Astrocyte of the cerebellum (primary cell): ENCODE measurements at places on chromosomes 7 and 10.

DNA sequence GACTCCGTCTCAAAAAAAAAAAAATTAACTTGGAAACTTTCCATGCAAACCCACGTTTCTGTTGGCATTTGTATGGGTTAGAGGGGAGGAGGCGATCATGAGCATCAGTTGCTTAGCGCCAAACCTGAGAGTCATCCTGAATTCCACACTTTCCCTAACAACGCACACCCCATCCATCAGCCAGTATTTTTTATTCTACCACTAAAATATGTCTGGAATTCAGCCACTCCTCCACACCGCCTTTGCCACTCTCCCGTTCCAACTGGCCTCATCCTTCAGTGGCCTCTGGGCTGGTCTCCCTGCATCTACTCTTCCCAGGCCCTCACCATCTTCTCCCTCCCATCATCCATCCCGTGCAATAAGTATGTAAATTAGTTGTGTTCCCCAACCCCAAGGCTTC is 4.7 kb upstream of the LMBR1 start:
- DNase-seq, result no peak

GRCh38 chr10:10629512-10629911 is 388.2 kb upstream of the CELF2 start:
- DNase-seq, result no peak

DNA sequence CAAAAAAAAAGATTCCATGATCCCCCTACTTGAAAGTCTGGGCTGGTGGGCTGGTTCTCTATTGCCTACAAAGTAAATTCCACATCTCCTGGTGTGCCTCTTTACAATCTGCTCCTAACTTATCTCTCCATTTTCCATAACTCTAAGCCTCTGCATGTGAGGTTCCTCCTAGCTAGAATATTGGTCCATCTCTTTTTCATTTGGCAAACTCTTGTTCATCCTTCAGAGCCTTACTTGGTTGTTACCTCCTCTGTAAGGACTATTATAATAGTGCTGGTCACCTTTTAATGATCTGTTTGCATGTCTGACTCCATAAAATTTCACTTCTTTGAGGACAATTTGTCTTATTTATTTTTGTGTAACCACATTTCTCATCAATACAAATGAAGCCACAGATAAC is 1.6 kb upstream of the NRCAM start:
- DNase-seq, result no peak

DNA sequence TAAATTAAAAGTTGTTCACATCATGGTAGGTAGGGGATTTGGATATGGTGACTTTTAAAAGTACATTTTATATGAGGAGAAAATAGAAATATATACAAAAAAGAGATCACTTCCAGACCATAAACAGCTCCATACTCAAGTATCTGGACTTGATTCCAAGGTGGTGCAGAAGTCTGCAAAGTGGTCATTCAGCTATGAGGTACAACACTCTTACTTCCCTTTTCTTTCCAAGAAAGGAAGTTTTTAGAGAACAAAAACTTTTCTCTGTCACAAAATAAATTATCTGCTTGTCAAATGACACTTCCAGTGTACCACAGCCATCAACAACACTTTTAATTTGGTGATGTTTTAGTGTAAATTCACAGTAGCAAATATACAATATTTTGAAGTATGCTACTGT is 1013.5 kb downstream of the GATA3 start:
- DNase-seq, result no peak

DNA sequence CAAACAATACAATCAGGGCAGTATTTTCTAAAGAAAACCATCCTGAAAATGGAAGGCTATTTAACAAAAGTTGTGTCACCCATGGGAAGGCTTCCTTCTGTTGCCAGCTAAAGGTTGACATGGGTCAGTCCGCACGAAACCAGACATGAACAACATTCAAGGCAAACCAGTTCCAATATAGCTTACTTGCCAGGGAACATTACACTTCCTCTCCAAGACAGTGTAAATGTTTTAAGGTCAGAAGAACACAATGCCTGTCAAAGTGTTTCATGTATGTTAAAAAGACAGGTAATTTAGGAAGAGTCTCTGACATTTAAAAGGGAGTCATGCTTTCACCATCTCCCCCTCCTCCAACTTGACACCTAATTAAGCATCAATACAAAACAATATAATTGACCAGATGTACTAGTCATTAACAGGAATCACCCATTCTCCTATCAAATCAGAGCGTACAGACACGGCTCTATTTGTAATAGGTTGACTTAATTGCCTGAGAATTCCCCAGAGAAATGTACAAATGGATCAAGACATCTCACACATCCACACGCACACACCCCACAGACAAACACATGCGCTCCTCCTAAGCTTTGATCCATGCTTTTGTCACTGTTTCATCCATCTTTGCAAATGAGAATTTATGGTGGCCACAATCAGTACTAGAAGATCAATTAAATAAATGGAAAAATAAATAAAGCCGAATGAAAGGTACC is 69.5 kb downstream of the CACNA2D1 start:
- DNase-seq, result no peak

- DNase-seq, result no peak
Measured at GRCh38 chr7:72182036-72182435, 230.1 kb downstream of the CALN1 start.

- peak; percentile 49 for DNase-seq
Measured at GRCh38 chr10:5442065-5442989, 30.0 kb downstream of the NET1 start.

GRCh38 chr7:108239501-108240225 is 109.5 kb upstream of the LAMB4 start:
- no peak for DNase-seq

DNA sequence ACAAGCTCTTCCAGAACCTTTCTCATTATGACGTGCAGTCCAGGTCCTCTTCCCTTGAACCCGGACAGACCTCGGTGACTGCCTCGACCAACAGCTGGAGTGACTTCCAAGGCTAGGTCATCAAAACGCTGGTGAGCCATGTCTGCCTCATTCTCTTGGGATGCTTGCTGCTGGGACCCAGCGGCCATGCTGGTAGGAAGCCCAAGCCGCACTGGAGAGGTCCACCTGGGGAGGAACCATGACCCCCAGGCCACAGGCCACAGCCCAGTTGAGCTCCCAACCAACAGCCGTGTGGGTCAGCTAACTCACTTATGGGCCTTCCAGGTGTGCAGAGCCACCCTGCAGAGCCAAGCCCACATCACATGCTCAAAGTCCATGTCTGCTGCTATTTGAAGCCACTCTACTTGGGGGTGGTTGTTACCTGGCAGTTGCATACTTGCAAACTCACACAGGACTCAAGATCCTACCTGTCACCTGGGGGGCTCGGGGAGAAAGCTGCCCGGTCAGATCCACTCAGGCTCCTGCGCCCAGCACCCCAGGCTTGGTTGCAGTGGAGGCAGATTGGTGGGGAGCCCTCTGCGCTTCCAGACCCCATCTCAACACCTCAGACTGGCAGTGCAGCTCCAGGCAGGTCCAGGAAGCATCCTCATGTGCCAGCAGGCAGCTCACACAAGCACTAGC is 57.0 kb downstream of the MICALL2 start:
- no peak for DNase-seq

GRCh38 chr7:100053215-100053614 is 3.6 kb downstream of the ZSCAN21 start:
- DNase-seq, result peak; percentile 58

- DNase-seq, result no peak
Measured at GRCh38 chr7:149459540-149460452, 1.1 kb downstream of the ZNF777 start.

GRCh38 chr7:149495785-149496641 is 1.6 kb downstream of the ZNF746 start:
- DNase-seq, result peak; percentile 57

- no peak for DNase-seq
Measured at GRCh38 chr10:11742779-11743298, 657 bp downstream of the ECHDC3 start.

- no peak for DNase-seq
Measured at GRCh38 chr10:121514141-121514865, 83.9 kb downstream of the FGFR2 start.

- peak; percentile 95 for DNase-seq
Measured at GRCh38 chr7:92698237-92698841, 108.1 kb upstream of the FAM133B start.

- DNase-seq, result peak; percentile 31
Measured at GRCh38 chr7:22723181-22723601, 3.8 kb upstream of the IL6 start.

DNA sequence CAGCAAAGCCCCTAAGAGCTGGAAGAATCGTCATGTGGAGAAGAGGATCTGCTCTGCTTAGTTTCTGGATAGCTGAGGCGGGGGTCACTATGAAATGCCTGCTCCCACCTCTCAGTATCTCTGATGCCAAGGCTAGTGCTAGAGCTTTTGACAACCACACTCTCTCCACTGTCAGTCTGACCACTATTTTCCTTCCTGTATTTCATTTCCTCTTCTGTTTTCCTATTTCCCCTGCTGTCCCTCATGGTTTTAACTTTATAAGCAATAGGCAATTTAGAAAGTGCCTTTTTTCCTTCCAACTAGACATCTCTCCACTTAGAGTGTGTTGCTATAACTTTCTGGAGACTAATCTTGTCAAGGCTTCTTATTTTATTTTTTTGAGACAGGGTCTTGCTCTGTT is 23.6 kb downstream of the C7orf57 start:
- no peak for DNase-seq

DNA sequence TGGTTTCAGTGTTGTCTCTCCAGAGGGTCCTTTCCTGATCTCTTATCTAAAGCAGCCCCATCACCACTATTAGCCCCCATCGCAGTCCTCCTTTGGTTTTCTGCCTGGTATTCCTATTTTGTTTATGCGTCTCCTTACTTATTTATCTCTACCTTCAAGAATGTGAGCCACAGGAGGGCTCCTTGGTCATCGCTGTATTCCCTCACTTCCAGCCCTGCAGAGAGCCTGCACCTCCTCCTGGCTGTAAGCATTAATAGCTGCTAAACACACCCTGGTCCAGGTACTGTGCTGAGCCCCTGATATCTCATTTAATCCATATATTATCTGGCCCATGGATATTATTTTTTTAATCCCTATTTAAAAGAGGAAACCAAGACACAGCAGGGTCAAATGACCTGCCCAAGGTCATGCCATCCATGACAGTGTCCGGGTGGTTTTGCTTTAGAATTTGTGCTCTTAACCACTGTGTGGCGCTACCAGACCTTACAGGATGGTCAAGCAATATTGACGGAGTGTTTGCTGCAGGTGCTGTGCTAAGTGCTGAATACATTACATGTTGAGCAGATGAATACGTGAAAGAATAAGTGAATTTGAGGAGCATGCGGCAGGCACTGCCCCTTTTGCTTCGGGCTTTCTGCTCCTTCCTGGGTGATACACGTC is 227.2 kb downstream of the ADAM12 start:
- no peak for DNase-seq

DNA sequence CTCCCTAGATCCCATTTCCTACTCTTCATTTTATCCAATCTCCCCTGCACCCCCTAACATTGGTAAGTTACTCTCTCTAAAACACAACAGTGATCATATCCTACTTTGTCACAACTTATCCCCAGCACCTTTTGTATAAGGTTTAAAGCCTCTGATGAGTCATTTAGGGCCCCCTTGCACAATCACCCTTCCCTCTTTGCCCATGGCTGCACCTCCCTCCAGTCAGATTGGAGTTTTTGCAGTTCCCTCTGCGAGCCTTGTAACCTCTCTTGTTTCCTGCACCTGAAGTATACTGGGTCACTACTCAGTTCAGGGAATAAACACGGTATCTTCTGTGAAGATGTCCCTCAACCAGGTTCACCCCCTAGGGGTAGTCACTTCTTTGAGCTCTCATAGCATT is 55.9 kb upstream of the ADRB1 start:
- no peak for DNase-seq

GRCh38 chr10:58241346-58241745 is 26.3 kb downstream of the IPMK start:
- peak; percentile 28 for DNase-seq

- no peak for DNase-seq
Measured at GRCh38 chr7:4110438-4110837, 571.7 kb upstream of the FOXK1 start.

GRCh38 chr7:6071406-6071805 is 40.2 kb downstream of the ANKRD61 start:
- DNase-seq, result no peak

- no peak for DNase-seq
Measured at GRCh38 chr7:128373606-128374005, 12.1 kb upstream of the PRRT4 start.

- no peak for DNase-seq
Measured at GRCh38 chr7:94561841-94562514, 52.4 kb downstream of the CASD1 start.

DNA sequence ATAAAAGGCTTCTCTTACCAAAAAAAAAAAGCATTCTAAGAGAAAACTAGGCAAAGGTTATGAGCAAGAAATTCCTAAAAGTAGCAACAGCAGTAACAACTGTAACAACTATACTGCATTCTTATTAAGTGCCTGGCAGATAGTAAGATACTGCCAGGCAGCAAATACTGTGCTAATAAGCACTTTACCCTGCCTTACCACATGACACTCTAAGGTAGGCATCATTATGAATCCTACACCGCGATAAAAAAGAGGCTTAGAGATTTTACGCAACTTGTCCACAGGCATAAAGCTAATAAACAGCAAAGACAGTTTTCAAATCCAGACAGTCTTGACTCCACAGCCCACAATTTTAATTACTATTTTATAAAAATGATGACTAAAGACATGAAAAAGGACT is 83.2 kb downstream of the USP6NL start:
- no peak for DNase-seq
